Dermis microvascular lymphatic vessel endothelial cell (primary cell): ENCODE measurements at places on chromosomes 2 and 18. TPM values are rescaled to one million over a fixed set of nuclear protein-coding genes. Genes with fewer than 3 reads are reported as not detected.

Gene ZDBF2
- 8.2 and 12.0 TPM in 2 replicates for total RNA-seq

Gene TUBA3E
- total RNA-seq: not detected in 2 replicates

Gene VWC2L
- not detected in 2 replicates for total RNA-seq

Gene TDRD15
- total RNA-seq: not detected in 2 replicates

Gene LYG1
- total RNA-seq: 0.13 and 0.51 TPM in 2 replicates

Gene NT5C1B
- not detected in 2 replicates for total RNA-seq

Gene ADAM23
- total RNA-seq: 0.77 and 1.0 TPM in 2 replicates

Gene EVA1A
- total RNA-seq: 40.2 and 52.1 TPM in 2 replicates

Gene MALT1
- total RNA-seq: 14.5 and 21.2 TPM in 2 replicates

Gene SPC25
- 1.4 and 4.0 TPM in 2 replicates for total RNA-seq

Gene ERFE
- total RNA-seq: 0.13 TPM in 2 replicates

Gene REG3G
- total RNA-seq: not detected in 2 replicates

Gene ST8SIA3
- total RNA-seq: not detected in 2 replicates

Gene ACKR3
- total RNA-seq: 6.8 and 20.7 TPM in 2 replicates

Gene C2orf49
- total RNA-seq: 10.3 and 10.6 TPM in 2 replicates

Gene DSG4
- total RNA-seq: not detected in 2 replicates

Gene SCN9A
- total RNA-seq: 0.25 and 0.51 TPM in 2 replicates

Gene SERPINB11
- total RNA-seq: not detected in 2 replicates
